ENCODE measurements at places on chromosomes 6 and 20. TPM values are rescaled to one million over a fixed set of nuclear protein-coding genes. Genes with fewer than 3 reads are reported as not detected.

Gene TTBK1
- polyA plus RNA-seq, result 0.56 TPM

Gene SRSF3
- 579 TPM for polyA plus RNA-seq

Gene KCNQ5
- polyA plus RNA-seq, result 2.6 TPM

Gene MARCKS
- 274 TPM for polyA plus RNA-seq

Gene LY6G6D
- polyA plus RNA-seq, result 0.80 TPM

Gene NEURL2
- 5.0 TPM for polyA plus RNA-seq

Gene SLC13A3
- 10.7 TPM for polyA plus RNA-seq

Gene CD40
- 15.3 TPM for polyA plus RNA-seq

Gene ATP6V1G2
- polyA plus RNA-seq, result 6.4 TPM

Gene TRAM2
- polyA plus RNA-seq, result 22.1 TPM

Gene PRRT1
- 1.1 TPM for polyA plus RNA-seq

Gene TUBB2B
- 8.1 TPM for polyA plus RNA-seq

Gene VEGFA
- polyA plus RNA-seq, result 215 TPM

Gene NKX2-2
- polyA plus RNA-seq, result 0.21 TPM

Gene ZSCAN23
- 26.5 TPM for polyA plus RNA-seq

Gene SYCP2
- 15.4 TPM for polyA plus RNA-seq

Gene POU5F1
- polyA plus RNA-seq, result 0.90 TPM

Gene ELMO2
- 56.3 TPM for polyA plus RNA-seq

Data from right lung (tissue), 10 donors.